Adipose tissue (tissue), 3 donors: ENCODE measurements at places on chromosomes 16 and 17. TPM values are rescaled to one million over a fixed set of nuclear protein-coding genes. Genes with fewer than 3 reads are reported as not detected.

DPEP2 gene
- polyA plus RNA-seq, result 4.2 TPM

CAPN15 gene
- polyA plus RNA-seq, result 31.4 TPM

KAT8 gene
- 41.5 TPM for polyA plus RNA-seq

AIPL1 gene
- not detected for polyA plus RNA-seq

EPN3 gene
- 4.0 TPM for polyA plus RNA-seq

DLG4 gene
- 3.3 TPM for polyA plus RNA-seq

DNAH2 gene
- polyA plus RNA-seq, result 0.03 TPM

MT1H gene
- polyA plus RNA-seq, result 67.9 TPM

SLC52A1 gene
- polyA plus RNA-seq, result not detected

NECAB2 gene
- polyA plus RNA-seq, result 0.47 TPM

TRPV2 gene
- polyA plus RNA-seq, result 4.3 TPM

GCSH gene
- polyA plus RNA-seq, result 62.8 TPM

HSBP1 gene
- polyA plus RNA-seq, result 12.6 TPM

SLFN14 gene
- polyA plus RNA-seq, result not detected

USP32 gene
- polyA plus RNA-seq, result 6.3 TPM

WSB1 gene
- polyA plus RNA-seq, result 116 TPM
